Non-pigmented ciliary epithelial cell (primary cell): ENCODE measurements at places on chromosomes 5 and 9.
A peak's percentile ranks its signal among the peaks of the same experiment; 100 is the strongest.

GRCh38 chr5:43236653-43237355 lies 44.8 kb downstream of the NIM1K start:
- no peak for DNase-seq

- no peak for DNase-seq
Measured at GRCh38 chr9:125881042-125881441, 133.9 kb downstream of the PBX3 start.

DNA sequence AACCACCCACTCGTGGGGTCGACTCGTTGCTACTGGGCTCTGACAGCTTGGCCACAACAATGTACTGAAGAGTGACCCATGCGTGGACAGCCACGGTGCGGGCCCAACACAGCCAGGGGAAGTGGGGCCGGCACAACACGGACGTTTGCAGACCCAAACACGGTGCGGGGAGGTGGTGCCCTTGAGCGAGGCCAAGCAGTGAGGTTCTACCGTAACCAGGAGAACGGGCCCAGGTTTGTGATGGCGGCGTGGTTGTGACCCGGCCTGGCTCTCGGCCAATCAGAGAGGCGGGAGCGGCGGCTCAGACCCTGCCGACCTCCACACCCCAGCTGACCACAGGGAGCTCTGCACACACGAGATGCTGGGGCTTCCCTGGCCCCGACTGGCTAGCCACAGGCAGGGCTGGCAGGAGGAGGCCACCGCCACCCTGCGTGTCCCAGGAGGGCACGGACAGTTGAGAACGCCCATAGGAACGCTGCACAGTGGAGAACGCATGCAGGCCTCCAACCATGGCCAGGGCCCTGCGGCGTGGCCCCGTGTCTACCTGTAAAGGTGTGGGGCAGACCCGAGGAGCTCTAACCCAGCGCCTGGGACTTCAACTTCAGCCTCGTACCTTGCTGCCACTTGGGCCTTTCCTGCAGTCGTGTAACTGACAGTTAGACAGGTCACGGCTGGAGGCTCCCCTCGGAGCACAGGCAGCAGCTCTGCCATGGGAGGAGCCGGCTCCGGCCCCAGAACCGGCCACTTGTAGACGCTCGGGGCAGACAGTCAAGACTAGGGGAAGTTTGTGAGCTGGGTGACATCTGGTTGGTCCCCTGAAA lies 13.7 kb downstream of the BRD3 start:
- DNase-seq: no peak

DNA sequence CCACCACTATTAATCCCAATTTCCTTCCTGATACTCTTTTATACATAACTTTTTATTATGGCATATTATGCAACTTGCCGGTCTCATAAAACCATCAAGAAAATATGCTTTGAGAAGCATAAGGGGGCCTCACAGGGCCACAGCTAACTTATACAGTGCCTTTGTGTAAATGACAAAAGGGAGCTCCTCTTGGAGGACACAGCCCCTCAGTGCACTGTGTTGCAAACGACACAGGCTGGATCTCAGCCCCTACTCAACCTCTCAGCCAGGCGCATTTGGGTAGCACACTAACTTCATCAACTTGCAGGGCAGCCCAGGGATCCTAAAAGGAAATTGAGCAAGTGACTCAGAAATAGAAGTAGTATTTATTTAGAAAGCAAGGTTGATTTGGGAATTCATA lies 35.4 kb downstream of the RIGI start:
- no peak for DNase-seq

DNA sequence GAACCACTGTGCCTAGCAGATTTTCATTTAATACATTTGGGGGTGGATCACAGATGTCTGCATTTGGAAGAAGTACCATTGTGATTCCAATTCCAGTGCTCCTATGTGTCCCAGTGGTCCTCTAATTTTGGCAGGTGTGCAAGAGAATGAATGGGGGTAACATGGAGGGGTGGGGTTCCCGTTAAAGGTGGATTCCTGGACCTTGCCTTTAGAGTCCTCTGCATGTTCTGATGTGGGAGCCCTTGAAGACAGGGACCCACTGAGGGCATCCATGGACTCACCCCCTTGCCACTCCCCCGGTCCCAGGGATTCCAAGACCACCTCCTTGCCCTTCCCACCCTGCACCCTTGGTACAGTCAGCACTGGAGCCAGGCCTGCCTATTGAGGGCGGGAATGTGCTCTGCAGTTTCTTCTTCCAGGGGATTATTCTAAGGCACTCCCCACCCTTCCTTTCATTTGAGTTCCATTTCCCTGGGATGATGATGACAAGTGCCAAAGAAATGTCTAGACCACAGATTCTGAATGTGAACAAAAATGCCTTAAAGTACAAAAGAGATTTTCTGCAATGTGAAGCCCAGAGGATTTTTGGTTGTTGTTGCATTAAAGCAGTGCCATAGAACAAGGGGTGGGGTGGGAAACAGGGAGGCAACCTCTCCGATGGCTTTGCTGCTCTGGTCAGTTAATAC lies 119.4 kb upstream of the PTCH1 start:
- DNase-seq: no peak

DNA sequence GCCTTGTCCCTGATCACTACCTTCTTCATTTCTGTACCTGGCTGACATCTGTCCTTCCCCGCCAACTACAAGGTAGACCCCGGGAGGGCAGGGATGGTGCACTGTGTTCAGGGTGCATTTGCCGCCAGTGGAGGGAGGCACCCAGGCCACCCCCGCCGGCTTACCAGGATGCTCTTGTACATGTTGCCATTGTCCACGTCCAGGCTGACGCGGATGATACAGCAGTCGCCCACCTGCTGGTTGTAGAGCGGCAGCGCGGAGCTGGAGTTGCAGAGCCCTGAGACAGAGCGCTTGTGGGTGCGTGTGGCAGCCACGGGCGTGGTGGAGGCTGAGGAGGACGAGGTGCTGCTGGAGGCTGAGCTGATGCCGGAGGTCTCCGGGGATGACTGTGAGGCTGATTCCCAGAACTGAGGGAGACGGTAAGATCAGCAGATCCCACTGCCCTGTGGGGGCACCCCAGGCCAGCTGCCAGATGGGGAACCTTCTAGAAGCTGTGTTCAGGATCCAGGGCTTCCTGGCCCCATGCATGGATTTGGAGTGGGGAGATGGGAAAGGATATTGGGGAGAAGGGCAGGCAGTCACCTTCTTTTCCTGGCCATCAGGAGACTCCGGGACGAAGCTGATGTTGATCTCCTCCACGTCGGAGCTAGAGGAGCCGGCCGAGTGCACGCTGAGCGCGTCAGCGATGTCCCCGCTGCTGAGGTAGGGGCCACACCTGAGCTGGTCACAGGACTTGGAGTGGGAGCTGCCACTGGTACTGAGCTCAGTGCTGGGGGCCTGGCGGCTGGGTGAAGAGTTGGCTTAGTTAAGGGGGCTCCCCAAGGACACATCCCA lies 19.5 kb downstream of the RALGDS start:
- no peak for DNase-seq

GRCh38 chr9:77291714-77292113 lies 114.4 kb downstream of the VPS13A start:
- peak; percentile 14 for DNase-seq

- DNase-seq: no peak
Measured at GRCh38 chr9:72667181-72667580, 145.8 kb downstream of the TMC1 start.
